ENCODE measurements at places on chromosomes 13 and 19.

DNA sequence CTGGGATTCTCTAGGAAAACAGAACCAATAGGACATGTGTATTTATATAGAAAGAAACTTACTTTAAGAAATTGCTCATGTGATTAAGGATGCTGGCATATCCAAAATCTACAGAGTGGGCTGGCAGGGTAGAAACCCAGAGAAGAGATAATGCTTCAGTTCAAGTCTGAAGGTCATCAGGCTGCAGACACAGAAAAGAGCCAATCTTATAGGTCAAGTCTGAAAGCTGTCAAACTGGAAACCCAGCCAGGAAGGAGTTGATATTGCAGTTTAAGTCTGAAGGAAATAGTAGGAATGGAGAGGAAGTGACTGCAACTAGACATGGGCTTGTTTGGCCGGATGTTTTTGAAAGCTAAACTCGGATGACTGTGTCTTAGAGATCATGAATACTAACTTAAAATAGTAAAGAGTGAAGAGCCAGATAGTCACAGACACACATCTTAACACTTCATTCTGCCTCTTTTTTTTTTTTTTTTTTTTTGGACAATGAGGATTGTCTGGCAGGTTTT is 125.3 kb upstream of the GPC6 start:
- no peak for DNase-seq

DNA sequence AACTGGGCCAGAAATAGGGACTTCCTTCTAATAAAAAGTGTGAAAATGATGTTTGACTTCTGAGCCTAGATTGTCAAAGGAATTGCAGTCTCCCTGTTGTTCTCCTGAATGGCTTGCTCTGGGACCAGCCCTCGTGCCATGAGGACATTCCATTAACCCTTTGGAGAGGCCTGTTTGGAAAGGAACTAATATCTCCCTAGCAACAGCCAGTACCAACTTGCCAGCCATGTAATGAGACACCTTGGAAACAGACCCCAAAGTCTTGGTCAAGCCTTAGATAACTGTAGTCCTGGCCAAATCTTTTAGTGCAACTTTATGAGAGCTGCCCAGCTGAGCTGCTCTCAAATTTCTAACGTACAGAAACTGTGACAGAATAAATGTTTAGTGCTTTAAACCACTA is 8.2 kb upstream of the SIAH3 start:
- no peak for DNase-seq

GRCh38 chr19:41327576-41328156 is 17.7 kb downstream of the CCDC97 start:
- no peak for DNase-seq

- no peak for DNase-seq
These were observed 7.1 kb downstream of the MATK start for GRCh38 chr19:3778899-3779723.

DNA sequence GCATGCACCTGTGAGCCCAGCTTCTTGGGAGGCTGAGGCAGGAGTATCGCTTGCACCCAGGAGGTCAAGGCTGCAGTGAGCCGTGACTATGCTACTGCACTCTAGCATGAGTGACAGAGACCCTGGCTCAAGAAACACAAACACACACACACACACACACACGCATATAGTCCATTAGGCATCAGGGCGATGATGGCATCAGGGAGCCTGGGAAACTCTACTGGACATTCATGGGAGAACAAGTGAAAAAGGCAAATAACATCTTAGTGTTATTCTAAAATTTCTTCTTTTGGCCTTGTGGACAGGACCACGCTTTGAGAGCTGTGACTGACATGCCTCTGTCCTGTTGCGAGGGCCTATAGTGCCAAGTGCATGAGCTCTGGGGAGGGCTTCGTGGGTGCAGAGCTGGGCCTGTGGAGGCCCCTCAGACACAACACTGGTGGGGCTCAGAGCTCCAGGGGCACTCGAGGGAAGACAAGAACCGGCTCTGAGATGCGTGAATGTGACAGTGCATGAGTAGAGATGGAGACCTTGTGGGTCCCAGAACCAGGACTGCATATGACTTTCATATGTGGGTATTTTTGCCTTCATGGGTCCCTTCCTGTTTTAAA is 8.0 kb upstream of the USF2 start:
- DNase-seq, result no peak

DNA sequence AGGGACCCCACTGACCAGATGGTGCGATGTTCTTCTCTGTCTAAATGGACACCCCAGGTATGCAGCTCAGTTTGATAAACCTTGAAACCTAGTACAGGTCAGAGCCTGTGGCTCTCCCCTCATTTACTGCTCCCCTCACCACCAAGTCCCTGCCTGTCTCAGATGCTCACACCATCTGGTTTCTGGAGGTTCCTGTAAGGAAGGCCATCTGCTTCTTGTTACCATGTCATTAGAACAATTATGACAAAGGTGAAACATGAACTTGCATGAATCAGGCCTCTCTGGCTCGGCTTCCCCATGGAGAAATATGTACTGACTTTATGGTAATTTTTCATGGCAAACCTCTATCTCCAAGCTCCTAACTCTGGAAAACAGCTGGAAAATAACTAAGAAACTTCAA is 965.7 kb downstream of the UQCRFS1 start:
- DNase-seq, result no peak

DNA sequence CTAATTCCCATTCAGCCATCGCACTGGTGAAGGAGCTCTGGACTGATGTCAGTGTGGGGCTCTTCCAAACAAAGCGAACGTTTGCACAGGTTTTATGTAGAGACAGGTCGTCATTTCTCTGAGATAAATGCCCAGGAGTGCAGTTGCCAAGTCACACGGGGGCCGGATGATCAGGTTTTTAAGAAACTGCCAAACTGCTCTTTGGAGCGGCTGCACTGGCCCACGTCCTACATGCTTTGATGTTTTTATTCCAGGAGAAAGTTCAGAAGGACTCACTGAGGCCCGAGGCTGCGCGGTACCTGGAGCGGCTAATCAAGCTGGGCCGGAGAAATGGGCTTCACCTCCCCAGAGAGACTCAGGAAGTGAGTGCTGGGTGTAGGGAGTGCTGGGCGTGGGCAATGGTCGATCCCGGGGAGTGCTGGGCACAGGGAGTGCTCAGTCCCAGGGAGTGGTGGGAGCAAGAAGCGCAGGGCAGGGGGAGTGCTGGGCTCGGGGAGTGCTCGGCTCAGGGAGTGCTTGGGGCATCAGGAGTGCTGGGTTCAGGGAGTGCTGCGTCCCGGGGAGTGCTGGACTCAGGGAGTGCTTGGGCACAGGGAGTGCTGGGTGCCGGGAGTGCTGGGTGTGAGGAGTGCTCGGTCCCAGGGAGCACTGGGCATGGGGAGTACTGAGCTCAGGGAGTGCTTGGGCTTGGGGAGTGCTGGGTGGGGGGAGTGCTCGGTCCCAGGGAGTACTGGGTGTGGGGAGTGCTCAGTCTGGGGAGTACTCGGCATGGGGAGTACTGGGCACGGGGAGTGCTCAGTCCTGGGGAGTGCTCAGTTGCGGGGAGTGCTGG is 10.7 kb downstream of the THOP1 start:
- DNase-seq, result no peak

- DNase-seq, result no peak
These were observed 474.5 kb upstream of the NBEA start for GRCh38 chr13:34467450-34468083.

Measured in hypothalamus (tissue), 51 donors.